ENCODE measurements at places on chromosomes 6 and 20.

GRCh38 chr20:38791940-38792339 lies 13.6 kb upstream of the PPP1R16B start:
- no peak for DNase-seq

- no peak for DNase-seq
These were observed 167.0 kb downstream of the LRFN2 start for GRCh38 chr6:40419946-40420728.

GRCh38 chr6:106648651-106649308 lies 19.4 kb downstream of the QRSL1 start:
- no peak for DNase-seq

DNA sequence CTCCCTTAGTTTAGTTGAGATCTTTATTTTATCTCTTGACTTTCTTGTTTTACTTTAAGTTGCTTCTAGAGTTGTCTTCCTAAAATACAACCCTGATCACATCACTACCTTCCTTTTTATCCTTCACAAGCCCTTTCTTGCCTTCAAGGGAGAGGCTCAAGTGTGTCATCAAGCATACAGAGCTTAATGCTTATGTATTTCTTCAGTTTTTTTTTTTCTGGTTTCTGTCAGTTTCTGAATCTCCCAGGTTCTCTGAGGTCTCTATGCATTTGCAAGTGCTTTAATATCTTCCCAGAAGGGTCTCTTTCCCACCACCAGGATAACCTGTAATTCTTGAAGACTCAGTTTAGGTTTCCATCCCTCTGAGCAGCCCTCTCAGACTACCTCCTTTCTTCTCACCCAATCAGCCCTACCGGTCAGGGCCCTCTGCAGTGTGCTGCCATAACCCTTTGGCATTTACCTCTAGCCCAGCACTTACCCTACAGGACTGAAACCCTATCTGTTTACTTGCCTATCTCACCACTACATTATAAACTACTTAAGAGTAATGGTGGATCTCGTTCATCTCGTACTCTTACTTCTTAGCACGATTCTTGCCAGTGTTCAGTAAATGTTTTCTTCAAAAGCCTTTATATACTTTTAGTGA lies 36.9 kb downstream of the EYA4 start:
- no peak for DNase-seq

GRCh38 chr20:28562510-28562898 lies 2695.0 kb upstream of the DEFB115 start:
- no peak for DNase-seq

DNA sequence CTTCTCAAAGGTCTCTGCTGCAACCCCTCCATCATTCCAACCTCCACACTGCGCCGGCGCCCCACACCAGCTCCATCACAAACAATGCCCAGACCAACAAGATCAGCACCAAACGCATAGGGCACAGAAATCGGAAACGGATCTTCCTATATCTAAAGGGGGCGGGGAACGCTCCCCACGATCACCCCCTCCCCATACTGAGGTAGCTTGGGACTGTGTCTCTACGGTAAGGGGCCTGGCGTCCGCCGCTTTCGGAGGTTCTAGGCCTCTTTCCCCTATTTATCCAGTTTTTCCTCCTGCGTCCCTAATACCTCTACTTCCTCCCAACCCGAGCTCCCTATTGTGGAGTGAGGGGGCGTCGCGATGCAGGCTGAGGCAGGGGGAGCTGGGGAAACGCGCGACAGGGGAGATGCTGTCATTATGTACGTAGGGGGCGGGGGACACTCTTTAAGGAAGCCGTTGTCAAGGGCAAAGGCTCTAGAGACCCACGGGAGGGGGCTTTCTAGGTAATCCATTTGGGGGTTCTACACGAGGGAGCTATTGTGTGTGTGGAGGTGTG lies 909 bp downstream of the DNAAF9 start:
- no peak for DNase-seq

- no peak for DNase-seq
These were observed 25.6 kb downstream of the NFYA start for GRCh38 chr6:41098366-41098765.

GRCh38 chr20:8145246-8146168 lies 13.4 kb downstream of the PLCB1 start:
- no peak for DNase-seq

- no peak for DNase-seq
These were observed 123.2 kb downstream of the TAF4 start for GRCh38 chr20:61942526-61942925.

DNA sequence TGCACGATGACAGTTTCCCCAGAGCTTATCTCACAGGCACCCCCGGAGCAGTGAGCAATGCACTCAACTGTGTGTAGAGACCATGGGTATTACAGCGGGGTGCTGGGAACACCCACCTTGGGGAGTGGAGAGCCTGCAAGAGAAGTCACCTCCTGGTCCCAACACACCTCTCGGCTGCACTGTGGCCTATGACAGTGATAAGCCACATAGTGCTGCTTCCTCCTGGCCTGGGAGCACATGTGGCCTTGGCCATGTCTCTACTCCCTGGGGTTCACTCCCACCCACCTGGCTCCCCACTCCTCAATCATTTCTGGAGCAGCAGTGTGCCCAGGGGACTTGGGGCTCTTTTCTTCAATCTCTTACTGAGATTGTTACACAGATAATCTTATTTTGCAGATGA lies 77.0 kb downstream of the SLC24A3 start:
- no peak for DNase-seq

- no peak for DNase-seq
These were observed 114.0 kb downstream of the MYO6 start for GRCh38 chr6:75863001-75863400.

GRCh38 chr6:161369339-161369738 lies 95.5 kb upstream of the AGPAT4 start:
- no peak for DNase-seq

DNA sequence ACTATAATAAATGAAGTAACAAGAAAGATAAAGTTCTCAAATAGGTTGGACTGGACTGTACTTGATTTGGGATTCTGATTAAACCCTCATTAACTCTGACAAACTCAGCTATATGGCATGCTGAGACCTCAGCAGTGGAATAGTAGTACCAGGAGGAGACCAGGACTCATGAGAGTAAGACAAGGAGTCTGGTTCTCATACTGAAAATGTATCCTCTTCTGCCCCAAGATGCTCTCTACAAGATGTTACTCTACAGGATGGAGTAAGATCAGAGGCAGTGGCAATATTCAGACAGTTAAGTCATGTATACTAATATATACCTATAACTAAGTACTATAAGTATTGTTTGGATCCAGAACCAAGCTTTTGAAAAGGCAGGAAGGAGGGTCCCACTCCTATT lies 31.9 kb upstream of the SYNCRIP start:
- no peak for DNase-seq

GRCh38 chr6:42165016-42165415 lies 8.1 kb upstream of the GUCA1A start:
- DNase-seq, result no peak
